Right kidney (tissue), 9 donors: ENCODE measurements at places on chromosomes 12 and 14.
A peak's percentile ranks its signal among the peaks of the same experiment; 100 is the strongest.

DNA sequence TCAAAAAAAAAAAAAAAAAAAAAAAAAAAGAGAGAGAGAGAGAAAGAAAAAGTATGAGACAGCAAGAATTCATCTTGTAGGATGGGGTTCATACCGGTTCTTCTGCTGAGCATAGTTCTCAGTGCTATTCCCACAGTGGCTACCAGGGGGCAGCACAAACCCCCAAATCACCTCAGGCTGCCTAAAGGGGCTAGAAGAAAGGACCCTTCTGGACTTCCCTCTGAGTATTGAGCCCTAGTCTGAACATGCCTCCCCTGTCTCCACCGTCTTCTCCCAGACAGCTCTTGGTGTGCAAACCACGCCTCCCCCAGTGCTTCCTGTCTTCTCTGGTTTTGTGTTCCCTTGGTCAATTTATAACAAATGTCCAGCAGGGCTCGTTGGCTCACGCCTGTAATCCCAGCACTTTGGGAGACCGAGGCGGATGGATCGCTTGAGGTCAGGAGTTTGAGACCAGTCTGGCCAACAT lies 31.3 kb upstream of the SMUG1 start:
- peak; percentile 67 for DNase-seq

- DNase-seq = no peak
These were observed 77.4 kb downstream of the BBS10 start for GRCh38 chr12:76270657-76271358.

DNA sequence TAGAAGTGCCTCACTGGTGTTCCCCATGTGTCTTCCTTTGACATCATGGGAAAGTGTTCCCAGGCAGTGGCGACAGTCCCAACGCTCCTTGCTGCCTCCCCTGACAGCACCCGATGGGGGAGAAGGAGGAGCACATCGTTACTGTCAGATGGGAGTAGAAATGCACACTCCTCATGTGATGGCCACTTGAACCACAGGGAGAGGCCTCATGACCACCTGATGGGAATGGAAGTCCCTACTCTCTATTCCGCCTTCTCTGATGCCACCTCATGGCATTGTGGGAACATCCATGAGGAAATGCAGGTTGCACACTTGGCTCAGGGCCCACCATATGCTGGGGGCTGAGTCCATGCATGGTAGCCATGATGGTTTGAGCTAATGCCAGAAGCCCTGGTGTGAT lies 14.3 kb upstream of the CORO1C start:
- no peak for DNase-seq

GRCh38 chr14:102853648-102854047 lies 68.8 kb upstream of the AMN start:
- no peak for DNase-seq

GRCh38 chr12:19890024-19890423 lies 450.7 kb downstream of the AEBP2 start:
- DNase-seq = no peak

- DNase-seq = no peak
These were observed 15.0 kb downstream of the OXA1L start for GRCh38 chr14:22781301-22781991.

GRCh38 chr14:78764240-78764639 lies 594.1 kb downstream of the NRXN3 start:
- DNase-seq = no peak
